Activated naive CD8-positive, alpha-beta T cell treated with anti-CD3 and anti-CD28 coated beads, Interleukin-2, amount 50 U/mL, for 16 hours (primary cell): ENCODE measurements at places on chromosomes 12 and 14.

DNA sequence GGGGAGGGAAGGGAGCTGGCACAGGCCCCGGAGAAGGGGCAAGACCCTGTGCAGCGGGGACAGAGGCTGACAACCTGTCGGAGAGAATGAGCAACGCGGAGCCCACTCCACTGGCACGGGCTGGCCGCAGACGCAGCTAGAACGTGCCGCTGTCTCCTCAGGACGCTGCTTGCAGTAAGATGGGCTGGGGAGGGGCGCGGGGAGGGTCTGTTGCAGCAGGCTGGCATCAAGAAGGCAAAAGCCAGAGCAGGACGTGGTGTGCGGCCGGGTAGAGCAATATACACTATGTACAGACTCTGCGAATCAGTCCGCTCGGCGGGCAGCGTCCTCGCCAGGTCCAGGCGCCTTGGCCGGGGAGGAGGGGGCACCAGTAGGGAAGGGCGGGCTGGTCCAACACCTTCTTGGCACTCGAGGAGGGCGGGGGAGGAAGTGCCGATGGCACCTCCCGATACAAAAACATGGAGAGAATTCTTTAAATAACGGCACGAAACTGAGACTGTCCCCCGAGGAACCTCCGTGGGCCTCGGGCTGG lies 19.8 kb downstream of the RAB35 start:
- DNase-seq, result no peak

GRCh38 chr12:537772-538171 lies 78.0 kb downstream of the B4GALNT3 start:
- no peak for DNase-seq

DNA sequence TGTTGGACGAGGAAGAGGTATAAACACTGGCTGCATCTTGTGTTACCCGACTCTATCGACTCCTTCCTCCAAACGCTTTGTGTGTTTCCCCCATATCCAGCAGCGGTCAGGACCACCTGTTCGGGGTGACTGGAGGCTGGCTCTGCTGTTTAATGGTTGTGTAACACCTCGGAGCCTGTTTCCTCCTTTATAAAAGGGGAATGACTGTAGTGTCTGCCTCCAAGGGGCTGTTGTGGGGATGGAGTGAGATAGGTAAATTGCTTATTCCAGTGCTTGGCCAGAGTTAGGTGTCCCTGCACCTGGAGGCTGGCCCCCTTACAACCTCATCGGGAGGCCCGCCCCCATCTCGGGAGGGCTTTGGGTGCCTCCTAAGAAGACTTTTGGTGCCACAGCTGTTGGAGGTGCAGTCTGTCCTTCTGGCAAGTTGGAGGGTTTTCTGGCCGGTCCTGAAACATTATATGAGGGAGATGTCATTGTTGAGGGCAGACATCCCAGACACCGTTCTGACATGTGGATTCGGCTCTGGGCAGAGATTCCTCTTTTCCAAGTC lies 1.1 kb downstream of the MLXIP start:
- no peak for DNase-seq

GRCh38 chr14:77498984-77499527 lies 440 bp upstream of the ISM2 start:
- no peak for DNase-seq

- no peak for DNase-seq
Measured at GRCh38 chr12:125090437-125090836, 25.2 kb downstream of the AACS start.

GRCh38 chr14:99120526-99121318 lies 151.3 kb downstream of the BCL11B start:
- DNase-seq, result no peak

GRCh38 chr12:27018037-27018436 lies 3.9 kb upstream of the TM7SF3 start:
- DNase-seq, result no peak

GRCh38 chr14:81068176-81068782 lies 112.9 kb downstream of the TSHR start:
- DNase-seq, result no peak

GRCh38 chr14:69535230-69535848 lies 39.3 kb downstream of the CCDC177 start:
- DNase-seq, result no peak

- DNase-seq, result no peak
Measured at GRCh38 chr14:94545131-94545841, 16.0 kb upstream of the SERPINA4 start.

DNA sequence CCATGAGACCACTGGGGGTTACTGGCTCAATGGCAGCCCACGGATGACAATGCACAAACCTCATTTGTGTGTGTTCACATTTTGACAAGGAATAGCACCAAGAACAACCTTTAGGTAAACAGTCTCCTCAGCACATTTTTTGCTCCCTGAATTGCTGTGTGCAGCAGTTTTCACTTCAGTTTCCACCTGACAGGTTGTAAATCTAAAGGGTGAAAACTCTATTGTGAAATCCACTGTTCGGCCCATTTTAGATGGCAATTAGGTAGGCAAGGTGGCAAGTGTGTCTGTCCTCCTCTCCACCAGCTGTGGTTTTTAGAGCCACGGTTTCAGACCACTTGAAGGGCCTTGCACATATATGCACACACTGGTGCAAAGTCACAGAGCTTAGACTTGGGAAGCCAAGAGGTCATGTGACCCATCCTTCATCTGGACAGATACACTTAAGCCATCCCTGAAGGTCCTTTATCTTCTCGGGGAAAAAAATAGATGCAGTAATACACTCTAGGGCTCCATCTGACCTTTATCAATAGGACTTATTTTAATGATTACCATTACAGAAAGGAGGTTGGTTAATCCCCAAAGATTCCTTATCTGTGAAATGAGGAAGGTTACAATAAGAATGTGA lies 23.2 kb downstream of the HAL start:
- DNase-seq, result no peak
